ENCODE measurements at places on chromosomes 4 and X.

DNA sequence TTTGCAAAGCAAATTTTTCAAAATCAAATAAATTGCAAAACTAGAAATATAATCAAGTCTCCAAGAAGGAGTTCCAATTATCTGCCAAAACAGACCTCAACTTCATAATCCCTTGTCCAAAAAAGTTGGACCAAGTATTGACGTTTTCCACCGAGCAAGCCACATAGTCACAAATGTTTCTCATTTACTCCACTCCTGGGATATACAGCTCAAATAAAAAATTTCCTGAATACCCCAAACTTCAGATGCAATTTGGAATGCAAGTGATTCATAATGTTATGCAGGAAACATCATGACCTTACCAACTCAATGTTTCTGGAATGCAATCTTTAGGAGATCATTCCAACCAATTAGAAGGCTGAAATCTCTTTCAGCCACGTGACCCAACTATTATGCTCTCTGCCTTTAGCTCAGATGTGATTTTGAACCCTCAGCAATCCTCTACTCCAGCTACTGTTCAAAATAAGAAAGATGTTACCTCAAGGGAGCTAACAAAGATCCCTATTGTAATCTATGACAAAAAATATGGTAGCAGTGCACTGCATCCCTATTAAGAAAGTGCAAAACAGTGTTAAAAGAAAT, 72.4 kb downstream of the PRDM5 start:
- no peak for DNase-seq

GRCh38 chr4:126541820-126542219, 1090.9 kb upstream of the INTU start:
- no peak for DNase-seq

DNA sequence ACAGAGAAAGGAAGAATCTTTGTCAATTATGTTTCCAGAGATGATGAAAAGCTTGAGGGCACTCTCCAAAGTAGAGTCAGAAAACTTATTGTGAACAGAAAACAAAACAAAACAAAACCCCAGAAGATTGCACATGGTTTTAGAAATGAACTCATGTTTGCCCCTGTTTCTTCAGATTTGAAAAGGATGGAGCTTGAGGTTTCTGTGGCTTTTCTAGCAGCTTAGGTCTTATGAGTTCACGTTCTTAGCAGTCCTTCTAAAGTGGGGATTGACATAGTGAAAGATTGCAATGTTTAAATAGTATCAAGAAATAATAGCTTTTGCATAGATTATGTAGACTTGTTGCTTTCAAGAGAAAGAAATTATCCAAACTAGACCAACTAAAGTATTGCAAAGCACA, 421.8 kb downstream of the GBA3 start:
- DNase-seq: no peak

DNA sequence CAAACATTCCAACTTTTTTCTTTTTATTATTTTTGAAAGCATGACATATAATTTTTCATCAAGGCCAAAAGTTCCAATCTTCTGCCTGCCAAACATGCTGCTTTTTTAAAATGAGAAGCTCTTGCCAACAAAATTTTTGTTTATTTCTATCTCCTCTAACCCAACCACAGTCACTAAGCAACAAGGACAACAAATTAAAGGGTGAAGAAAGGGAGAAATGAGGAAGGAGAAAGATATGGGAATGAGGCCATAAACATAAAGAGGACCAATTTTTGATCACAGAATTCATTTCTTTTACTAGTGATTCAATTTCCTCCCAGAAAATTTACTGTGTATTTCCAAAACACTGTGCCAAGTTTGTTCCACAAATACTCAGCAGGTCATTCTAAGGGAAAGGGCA, 537.0 kb upstream of the DIAPH2 start:
- DNase-seq: no peak

GRCh38 chrX:78527263-78527662, 131.9 kb downstream of the RTL3 start:
- DNase-seq: no peak

DNA sequence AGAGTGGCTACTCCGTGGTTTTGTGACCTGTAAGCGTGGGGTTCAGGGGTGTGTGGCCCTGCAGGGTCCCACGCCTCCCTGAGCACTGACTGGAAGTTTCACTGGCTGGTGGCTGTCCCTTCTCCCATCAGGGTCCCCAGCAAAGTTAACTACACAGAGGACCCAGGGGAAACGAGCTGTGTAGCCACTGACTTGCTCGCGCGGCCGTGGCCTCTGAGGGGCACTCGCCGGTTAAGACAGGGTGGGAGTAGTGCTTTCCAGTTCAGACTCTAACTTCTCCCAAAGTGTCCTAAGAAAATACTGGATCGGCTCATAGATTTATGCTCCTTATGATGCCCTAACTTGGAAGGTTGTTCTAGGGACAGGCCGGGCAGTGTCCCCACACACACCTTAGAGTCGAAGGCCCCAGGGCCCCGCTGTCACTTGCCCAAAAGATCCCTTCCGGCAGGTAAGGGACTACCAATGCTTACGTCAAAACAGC, 28.2 kb downstream of the NELFA start:
- DNase-seq: no peak

GRCh38 chr4:177229331-177229730, 80.3 kb upstream of the NEIL3 start:
- DNase-seq: no peak

DNA sequence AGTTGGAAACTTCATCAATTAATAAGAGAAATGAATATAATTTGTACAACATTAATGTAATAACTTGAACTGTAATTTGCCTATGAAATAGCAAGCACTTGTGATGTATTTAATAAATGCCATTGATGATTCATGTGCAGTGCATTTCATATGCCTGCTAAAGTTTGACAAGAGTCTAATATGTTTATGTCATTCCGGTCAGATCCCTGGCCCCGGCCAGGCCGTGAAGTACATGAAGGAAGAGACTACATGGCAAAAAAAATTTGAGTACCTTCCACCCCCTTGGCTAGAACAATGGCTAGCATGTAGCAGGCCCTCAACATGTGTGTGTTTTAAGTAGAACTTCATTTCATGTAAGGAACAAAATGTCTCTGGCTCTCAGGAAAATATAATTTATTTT, 161.3 kb downstream of the ATP10D start:
- no peak for DNase-seq

DNA sequence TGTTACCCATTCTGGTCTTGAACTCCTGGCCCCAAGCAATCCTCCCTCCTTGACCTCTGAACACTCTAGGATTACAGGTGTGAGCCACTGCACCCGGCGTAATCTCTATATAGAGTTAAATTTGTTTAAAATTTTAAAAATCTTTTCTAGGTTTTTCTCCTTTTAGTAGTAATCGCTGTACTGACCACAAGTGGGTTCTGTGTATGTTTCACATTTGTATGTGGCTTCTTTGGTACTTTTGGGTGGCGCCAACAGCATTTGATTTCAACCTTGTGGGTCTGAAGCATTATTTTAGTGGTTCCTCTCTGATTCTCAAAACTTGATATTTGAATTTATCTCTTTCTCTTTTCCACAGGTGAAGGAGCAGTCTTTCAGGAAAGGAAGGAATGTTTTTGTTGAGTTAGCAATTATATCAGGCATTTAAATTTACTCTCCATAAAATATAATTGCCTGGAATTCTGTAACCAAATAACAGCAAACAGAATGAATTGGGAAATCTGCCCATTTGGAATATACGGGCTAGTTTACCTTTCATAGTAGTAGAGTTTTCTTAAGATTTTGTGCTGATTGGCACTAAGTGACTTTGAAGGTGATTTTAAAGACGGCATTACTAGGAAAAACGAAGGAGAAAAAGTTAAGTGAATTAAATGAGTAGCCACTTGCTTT, 29.5 kb downstream of the ARHGAP10 start:
- no peak for DNase-seq

DNA sequence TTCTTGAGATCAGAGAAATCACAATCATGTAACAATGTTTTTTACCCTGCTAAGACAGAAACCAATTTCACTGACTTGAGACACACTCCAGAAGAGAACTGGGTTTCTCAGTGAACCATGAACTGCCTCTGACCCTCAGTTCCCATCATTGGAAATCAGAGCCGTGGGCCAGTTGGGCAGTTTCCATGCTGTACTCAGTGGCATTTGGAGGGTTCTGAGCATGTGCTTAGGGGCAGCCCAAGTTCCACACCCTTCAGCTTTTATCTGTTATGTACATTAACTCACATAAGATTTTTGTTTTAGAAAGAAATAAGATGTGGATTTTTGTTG, 77.9 kb downstream of the BTC start:
- DNase-seq: no peak

- no peak for DNase-seq
These were observed 13.7 kb upstream of the SORBS2 start for GRCh38 chr4:185825737-185826136.

DNA sequence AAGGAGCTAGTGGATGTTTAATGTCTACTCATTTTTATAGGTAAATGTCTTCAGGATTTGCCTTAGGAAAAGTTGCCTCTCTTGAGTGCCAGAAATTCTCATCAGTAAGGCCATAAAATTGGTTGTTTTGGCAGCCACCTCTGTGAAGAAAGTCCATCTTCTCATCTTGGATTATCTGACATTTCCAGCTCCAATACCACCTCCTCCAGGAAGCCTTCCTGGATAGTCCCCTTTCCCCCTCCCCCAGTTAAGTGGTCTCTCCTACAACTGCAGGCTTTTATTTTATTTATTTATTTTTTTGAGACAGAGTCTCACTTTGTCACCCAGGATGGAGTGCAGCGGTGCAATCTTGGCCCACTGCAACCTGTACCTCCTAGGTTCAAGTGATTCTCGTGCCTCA, 87.1 kb downstream of the PPP2R2C start:
- no peak for DNase-seq

- no peak for DNase-seq
These were observed 232.9 kb upstream of the F9 start for GRCh38 chrX:139297638-139298037.

DNA sequence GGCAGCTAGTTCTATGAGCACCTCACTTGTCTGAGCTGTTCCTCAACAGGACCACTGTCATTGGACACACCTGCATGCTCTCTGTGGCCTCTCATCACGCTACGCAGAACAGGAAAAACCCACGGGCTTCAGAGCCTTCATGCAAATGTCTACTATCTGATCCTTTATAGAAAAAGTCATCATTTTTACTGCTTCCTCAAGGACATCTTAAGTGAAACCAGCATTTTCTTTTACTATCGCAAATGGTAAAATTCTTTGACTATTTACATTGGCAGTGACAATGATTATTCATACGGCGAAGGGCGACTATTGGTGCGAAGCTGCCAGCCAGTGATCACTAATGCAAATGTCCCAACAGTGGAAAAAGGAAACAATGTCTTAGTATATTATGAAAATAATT, 147.0 kb downstream of the AFAP1 start:
- no peak for DNase-seq

DNA sequence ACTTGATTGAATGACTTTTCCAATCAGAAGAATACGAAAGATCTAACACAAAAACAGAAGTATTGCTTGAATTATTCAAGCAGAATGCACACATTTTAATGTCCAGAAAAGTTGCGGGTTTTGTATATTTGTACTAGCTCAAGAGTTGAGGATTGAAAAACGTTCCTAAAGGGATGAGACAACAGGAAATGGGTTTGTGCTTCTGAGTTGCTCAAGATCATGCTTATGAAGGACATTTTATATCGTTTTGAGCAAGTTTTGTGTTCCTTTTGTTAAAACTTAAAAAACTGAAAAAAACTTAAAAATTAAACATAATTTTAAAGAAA, 353 bp upstream of the SMIM10 start:
- DNase-seq: no peak

Data from inflammatory macrophage (primary cell).